ENCODE measurements at places on chromosomes 4 and X.
A peak's percentile ranks its signal among the peaks of the same experiment; 100 is the strongest.

- DNase-seq = no peak
Observed at GRCh38 chr4:165079476-165079875, 25.8 kb downstream of the TRIM75 start.

DNA sequence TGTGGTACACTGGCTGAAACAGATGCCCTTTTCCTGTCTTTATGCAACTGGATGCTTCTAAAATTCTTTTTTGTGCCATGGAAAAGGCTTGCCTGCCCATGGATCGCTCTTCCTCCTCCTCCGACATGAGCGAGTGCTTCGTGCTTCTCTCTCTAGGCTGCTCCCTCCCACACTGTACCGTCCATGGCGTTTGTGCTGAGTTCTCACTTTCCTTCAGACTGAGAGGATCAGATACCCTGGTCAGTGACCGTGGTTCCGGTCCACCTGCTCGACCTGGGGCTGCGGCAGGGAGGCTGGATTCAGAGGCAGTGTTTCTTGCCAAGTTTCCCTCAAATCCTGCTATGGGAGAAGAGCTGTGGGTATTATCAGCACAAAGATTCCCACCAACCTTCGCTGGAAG lies 10.2 kb upstream of the CLDN24 start:
- DNase-seq = no peak

DNA sequence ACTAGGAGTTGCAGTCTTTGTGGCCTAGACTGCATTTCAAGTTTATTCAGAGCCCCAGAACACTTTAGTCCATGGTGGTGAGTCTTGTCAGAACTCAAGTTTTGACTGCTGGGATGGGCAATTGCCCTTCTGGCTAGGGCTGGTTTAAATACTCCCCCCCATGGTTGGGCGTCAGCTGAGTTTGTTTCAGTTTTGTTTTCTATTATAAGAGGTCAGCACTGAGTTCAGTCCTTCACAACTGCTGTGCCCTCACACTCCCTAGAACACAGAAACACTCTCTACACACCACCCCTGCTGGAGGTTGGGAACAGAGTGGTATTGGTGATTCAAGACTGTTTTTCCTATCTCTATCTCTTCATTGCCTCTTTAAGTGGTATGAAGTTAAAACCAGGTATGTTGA lies 217.0 kb downstream of the GUCY2F start:
- no peak for DNase-seq

- DNase-seq = peak; percentile 22
Observed at GRCh38 chr4:55296096-55296495, 49.9 kb upstream of the SRD5A3 start.

- no peak for DNase-seq
Observed at GRCh38 chr4:66443008-66443407, 772.7 kb upstream of the EPHA5 start.

DNA sequence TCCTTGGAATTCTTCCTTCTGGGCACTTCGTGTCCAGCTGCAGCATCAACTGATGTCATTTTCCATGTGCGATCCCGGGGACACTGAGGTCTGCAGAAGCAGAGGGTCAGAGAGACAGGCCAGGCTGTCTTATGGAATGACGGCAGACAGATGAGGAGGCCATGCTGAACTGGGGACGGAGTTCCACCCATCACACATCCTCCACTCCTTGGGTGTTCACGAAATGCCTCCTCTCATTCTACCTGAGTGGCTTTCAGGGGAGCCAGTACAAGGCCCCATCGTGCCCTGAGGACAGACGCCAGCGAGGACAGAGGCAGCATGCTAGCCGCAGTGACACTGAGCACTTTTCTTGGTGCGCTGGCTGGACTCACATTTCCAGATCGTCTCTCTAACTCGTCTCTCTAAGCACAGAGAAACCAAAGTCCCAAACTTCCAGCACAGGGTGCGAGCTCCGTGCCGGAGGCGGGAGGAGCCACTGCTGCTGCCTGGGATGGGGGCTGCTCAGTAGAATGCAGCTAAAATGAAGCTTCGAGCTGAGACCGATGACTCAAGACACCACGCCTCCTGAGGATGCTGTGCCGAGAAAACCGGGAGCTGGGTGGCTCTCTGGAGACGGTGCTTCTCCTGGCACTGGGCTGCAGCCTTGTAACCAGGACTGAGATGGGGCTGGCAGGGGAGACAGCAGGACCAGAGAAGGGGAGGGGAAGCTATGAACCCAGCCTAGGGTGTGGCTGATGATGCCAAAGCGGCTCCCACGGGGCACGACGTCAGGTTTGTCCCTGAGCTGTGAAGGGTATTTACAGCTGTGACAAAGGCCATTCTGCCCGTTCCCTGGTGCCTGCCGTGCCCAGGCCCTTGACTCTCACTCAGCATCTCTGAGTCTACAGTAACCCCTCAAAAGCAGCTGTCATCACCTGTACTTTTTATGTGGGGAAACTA lies 8.2 kb downstream of the ABLIM2 start:
- no peak for DNase-seq

DNA sequence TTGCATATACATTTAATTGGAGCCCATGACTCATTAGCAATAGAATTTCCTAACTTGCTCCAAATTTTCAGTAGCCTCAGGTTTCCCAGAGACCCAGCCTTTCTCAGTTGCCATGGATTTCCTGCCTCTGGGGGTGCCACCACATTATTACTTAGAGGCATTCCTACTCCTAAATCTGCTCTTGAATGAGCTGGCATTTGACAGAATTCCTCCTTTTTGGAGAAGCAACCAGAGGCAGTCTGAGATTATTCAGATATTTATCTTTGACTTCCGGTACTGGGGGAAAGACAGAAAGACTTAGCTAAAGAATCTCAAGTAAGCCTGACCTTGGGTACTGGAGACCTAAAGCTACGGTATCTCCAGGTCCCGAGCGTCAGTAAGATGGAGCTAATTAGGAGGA lies 76.3 kb downstream of the DCHS2 start:
- DNase-seq = no peak

GRCh38 chr4:71396382-71396781 lies 57.6 kb downstream of the SLC4A4 start:
- DNase-seq = no peak

DNA sequence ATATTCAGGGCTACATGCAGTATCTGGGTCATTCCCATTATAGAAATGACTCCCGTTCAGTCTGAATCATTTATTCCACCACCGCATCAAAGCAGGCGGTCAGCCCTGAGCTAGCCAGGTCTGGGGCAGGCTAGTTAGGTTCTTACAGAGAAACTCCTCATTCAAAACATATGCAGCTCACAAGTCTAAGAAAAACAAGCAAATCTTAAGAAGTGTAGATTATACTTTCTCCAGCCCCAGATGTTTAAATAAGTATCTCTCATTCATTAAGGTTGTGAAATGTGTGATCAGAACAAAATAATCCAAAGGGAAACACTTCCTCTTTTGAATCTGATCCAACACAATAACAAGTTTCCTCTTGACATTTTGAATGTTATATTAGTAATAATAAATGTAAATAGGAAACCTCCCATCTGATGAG lies 441.9 kb downstream of the INPP4B start:
- peak; percentile 80 for DNase-seq

DNA sequence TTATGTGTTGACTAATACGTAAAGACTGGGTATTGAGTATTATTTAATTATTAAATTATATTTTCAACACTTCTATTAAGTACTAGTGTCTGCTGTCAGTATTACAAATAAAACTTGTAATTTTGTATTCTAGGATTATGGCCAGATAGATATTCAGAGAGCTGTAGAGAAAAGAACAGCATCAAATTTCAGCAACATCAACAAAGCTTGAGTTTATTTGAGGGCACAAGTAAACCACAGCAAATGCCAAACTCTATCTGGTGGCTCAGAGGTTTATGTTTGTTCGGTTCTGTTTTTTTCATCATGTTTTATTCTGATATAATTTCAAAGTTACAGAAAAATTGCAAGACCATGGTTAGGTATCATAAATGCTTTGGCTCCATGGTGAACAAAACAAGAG lies 1530.5 kb downstream of the PCDH18 start:
- no peak for DNase-seq

DNA sequence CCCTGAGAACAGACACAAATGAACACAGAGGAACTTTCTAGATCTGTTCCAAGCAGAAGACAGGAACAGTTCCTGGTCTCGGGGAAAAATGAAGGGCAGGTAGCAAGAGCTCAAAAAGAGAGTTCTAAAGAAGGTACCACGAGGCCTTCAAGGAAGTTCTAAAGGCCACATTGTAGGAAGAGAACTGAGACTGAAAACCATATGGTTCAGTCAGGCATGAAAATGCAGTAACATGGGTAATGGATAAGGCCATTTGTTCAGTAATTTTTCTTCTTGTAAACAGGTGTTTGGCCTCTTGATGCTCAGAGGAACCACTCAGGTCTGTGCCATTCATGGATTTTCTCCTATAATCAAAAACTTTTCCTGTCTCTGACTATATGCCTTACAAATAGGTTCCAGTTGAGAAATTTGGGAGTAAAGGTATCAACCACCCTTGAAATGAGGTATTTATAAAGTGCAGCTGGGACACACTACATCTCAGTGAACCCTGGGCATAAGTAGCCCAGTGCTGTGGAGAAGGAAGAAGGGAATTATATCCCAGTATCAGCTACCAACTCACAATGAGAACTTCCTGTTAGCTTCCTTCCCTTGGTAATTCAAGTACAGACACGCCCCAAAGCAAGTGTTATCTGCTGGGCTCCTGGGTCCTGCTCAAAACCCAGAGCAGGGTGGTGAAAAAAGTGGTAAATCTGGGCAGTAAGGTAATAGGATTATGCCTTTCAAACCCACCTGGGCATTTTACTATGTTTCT lies 277.9 kb downstream of the KLHL13 start:
- DNase-seq = no peak

- DNase-seq = no peak
Observed at GRCh38 chr4:70158576-70158975, 4.5 kb downstream of the PRR27 start.

DNA sequence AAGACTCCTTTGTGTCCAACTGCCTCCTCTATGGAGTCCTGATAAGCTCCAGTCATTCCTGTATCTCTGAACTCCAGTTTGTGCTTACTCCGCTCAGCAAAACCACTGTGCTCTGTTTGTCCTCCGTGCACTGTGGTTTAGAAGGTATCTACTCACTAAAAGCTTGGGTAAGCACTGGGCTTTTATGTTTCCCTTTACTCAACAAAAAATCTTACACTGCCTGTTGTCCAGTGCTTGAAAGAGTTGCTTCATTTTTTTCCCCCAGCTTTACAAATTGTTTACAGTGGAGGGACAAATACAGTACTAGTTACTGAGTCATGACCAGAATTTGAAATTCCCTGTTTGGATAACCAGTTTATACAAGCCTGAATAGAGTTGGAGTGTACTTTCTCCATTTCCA lies 545.3 kb upstream of the FAT1 start:
- peak; percentile 2 for DNase-seq

- no peak for DNase-seq
Observed at GRCh38 chrX:14920196-14920595, 47.0 kb downstream of the MOSPD2 start.

All from foreskin fibroblast (primary cell).